ENCODE measurements at places on chromosomes 4 and X.

GRCh38 chrX:108163333-108164082 lies 71.9 kb downstream of the ATG4A start:
- no peak for DNase-seq

- DNase-seq: no peak
These were observed 27.3 kb downstream of the CT45A1 start for GRCh38 chrX:135740681-135741149.

DNA sequence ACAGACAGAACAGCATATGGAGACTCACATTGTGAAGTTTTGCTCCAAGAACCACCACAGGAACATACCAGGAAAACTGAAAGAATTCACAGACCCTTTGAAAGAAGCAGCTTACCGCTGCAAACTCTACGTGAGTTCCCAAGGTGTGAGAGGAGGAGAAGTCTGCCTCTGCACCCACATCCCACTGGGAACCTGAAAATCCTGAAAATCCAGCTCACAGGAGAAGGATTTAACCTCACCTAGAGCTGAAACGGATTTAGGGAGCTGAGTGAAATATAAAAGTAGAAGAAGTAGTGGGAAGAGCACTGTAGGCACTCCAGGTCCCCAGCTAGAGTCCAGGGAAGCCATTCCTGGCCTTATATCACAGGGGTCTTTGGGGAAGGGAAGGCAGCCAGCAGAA lies 80.0 kb downstream of the FHIP1A start:
- DNase-seq: no peak

GRCh38 chr4:34280131-34280530 lies 1964.2 kb downstream of the ARAP2 start:
- DNase-seq: no peak

DNA sequence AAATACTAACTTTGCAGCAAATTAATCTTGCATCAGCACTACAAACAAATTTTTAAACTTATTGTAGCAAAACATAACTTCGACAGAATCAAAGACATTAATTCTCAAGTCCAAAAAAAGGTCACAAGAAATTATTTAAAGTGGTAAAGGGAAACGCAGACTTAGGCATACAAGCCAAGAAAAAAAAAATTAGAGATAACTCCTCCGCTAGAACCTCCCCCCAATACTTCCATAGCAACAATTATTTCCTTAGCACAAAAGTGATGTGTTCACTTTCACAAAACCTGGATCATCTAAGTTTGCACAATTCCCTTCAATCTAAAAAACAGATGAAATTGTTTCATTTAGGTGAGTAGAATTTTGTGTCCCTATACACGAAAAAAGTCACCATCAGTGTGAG lies 1.1 kb downstream of the LRBA start:
- no peak for DNase-seq

DNA sequence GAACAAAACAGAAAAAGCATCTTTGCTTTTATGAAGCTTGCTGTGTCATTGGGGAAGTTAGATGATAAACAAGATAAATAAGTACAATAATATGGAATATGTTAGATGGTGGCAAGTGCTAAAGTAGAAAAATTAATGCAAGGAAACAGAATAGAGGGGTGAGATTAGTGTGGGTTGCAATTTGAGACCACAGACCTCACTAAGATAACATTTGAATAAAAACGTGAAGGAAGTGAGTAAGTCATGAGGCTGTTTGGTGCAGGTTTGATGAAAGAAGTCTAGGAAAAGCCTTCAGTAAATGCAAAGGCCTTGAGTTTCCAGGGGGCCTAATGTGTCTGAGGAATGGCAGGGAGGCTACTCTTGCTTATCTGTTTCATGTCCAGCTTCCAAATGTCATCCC lies 102.5 kb downstream of the CFAP299 start:
- DNase-seq: no peak

DNA sequence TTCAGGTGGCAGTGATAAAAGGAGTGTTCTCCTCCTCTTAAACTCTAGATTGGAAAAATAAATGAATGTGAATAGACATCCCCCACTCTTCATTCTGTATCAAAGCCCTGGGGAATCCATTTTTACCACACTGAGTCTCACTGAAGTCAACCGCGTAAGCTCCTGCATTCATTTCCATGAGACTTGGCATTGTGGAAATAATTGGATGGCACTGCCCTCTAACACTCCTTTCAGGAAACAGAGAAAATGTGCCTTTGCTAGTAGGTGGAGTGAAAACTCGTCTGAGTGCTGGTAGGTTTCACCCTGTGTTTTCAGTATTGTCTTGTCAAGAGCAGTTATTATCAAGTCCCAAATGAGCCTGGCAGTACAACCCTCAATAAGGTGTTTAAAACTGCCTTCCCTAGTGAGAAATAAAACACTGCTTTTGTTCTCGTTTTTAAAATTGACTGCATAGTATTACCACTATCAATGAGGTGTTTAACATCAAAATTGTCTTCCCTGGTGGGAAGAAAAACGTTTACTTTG lies 9.7 kb upstream of the CDKN2AIP start:
- DNase-seq: no peak

DNA sequence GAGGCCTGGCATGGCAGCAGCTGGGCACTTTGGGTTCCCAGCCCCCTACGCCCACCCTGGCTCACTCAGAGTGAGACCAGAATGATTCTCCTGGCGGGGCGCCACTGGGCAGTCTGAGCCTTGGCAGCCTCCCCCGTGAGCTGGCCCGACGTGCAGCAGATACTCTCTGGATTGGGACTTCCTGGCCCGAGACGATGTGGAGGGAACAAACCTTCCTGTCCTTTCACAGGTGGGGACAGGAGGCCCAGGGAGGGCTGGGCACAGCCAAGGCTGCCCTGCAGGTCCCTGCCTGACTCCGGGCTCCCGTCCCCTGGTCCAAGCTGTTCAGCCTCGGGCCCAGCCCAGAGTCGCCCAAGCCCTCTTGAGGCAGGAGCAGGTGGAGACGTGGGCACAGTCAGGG lies 17.9 kb upstream of the ADD1 start:
- DNase-seq: no peak
